ENCODE measurements at places on chromosomes 12 and 14.

- no peak for DNase-seq
Observed at GRCh38 chr12:92516277-92516600, 186.6 kb upstream of the PLEKHG7 start.

GRCh38 chr12:39792938-39793337 lies 173.3 kb upstream of the ABCD2 start:
- no peak for DNase-seq

DNA sequence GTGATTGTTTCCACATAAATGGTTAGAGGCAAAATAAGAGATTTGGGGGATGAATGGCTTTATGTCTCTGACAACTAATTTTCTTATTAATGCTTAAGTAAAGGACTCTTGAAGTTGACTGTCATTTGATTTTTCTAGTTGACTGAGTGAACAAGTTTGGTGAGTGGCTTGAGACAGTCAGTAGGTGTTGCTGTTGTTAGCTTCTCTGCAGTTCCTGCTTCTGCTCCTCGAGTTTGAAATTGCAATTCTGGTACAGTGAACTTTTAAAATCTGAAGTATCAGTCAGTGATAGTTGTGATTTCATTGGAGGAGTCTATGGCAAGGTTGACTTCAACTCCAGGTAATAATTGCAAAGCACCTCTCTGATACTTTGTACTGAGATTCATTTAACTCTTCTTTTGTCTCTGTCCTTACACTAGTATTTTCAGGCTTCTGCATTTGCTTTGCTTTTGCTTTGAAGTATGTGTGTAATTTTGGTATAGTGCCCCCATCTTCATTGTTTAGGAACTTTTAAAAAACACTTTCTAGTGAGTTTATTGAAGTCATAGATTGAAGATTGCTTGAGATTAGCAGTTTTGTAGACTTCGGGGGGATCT lies 415.5 kb downstream of the PCNX1 start:
- no peak for DNase-seq

DNA sequence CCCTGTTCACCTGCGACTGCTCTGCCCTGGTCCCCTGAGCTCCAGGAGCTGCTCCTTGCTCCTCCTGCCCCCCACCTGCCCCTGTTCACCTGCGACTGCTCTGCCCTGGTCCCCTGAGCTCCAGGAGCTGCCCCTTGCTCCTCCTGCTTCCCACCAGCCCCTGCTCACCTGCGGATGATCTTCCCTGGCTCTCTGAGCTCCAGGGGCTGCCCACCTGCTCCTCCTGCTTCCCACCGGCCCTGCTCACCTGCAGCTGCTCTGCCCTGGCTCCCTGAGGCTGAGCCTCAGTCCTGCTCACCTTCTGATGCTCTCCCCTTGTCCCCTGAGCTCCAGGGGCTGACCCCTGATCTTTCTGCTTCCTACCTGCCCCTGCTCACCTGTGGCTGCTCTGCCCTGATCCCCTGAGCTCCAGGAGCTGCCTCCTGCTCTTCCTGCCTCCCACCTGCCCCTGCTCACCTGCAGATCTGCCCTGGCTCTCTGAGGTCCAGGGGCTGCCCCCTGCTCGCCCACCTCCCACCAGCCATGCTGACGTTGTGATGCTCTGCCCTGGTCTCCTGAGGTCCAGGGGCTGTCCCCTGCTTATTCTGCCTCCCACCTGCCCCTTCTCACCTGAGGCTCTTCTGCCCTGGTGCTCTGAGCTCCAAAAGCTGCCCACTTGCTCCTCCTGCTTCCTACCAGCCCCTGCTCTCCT lies 219.2 kb downstream of the TMEM121 start:
- no peak for DNase-seq

- DNase-seq = no peak
Observed at GRCh38 chr12:64392221-64392620, 1.7 kb upstream of the C12orf56 start.

GRCh38 chr12:77131977-77132490 lies 66.7 kb upstream of the E2F7 start:
- DNase-seq = no peak

- DNase-seq = no peak
Observed at GRCh38 chr14:65252482-65253255, 150.4 kb upstream of the MAX start.

DNA sequence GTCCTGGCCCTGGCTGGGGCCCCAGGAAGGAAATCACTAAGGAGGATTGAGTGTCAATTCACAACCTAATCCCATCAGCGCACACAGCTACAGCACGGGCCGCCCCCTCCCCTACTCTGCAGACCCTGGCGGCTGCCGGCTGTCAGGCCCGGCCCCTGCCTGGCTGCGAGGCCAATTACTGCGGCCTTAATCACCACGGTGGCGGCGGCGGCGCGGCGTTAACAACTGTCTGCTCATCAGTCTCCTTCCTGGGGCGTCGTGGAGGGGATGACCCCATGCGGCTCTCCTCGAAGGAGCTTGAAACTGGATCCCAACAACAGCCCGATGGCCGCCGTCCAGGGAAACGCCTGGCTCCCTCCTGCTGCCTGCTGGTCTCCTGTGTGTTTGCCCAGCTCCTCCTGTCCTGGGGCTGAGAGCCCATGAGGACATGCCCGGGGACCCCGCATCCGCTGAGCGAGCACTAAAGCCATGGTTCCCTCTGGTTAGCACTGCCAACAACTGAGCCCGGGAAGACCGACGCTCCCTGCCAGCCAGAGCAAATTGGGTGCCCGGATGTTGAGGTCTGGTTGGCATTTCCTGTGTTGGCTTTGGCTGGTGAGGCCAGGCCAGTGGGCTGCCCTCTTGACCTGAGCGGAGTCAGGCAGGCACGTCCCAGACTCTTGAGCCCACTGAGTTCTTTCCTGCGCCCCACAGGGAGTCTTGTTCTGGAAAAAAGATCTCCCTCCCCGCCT lies 21.8 kb upstream of the EIF2B2 start:
- no peak for DNase-seq

DNA sequence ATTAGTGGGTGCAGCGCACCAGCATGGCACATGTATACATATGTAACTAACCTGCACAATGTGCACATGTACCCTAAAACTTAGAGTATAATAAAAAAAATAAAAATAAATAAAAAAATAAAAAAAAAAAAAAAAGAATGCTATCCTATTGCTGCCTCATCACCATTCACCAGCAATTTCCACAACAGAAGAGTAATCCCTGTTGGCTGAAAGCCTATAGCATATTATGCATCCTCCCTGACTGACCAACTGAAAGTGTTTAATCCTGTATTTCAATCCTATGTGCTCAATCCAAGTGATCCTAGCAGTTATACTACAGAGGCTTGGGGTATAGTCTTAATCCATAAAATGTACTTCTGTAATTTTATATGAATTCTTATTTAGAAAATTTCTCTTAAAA lies 18.5 kb downstream of the DICER1 start:
- no peak for DNase-seq

DNA sequence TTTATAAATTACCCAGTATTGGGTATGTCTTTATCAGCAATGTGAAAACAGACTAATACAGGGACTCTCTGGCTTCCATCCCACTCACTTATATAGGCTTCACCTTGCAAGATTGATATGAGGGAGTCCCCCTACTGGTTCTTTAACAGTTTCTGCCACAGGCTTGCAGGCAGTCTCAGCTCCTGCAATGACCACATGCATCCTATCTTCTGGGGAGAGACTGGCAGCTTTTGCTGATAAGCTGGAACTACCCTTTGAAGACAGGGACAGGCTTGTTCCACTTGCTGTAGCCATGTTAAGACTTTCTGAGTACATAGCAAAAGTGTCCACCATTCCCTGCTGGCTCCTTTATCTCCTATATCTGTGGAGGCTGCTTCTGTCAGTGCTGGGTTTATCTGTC lies 531.7 kb upstream of the FLRT2 start:
- no peak for DNase-seq

DNA sequence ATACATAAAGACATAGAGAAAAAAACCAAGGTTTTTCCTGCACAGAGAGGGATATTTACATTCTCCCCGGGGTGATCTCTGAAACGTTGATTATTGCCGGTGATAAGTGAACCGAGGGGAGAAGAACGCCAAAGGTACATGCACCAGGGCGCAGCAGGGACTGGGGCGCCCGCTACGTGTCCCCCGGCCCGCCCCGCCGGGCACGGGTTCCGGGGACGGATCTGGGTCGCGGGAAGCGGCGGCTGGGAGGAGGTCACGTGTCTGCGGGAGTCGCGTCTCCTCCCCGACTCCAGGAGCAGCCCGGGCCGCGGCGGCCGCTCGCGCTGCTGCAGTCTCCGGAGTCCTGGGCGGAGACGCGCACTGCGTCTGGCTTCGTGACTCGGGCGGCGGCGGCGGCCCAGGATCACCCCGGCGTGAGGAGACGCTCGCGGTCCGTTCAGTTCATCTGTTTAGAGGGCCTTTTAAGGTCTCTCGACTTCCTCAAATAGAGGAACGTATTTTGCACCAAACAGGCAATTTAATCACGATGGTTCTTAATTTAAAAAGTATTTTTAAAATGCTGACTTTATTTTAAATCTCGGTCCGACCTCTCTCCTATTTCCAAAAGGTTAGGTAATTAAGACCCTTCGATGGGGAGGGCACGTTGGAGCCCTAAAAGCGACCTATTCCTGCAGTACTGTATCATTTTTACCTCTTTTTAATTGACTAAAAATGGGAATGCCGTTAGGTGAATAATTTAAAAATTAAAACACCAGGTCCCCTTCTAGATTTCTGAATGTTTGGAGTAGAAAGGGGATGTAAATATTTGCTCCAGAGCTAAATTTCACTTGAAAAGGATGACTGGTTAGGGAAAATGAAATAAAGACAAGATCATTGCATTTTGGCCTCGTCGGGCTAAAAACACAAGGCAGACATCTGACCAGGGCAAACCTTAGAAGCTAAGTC lies 1.8 kb upstream of the BHLHE41 start:
- DNase-seq = no peak

GRCh38 chr12:50524621-50525020 lies 19.8 kb downstream of the DIP2B start:
- no peak for DNase-seq

- no peak for DNase-seq
Observed at GRCh38 chr12:83408146-83408545, 721.4 kb downstream of the TMTC2 start.

DNA sequence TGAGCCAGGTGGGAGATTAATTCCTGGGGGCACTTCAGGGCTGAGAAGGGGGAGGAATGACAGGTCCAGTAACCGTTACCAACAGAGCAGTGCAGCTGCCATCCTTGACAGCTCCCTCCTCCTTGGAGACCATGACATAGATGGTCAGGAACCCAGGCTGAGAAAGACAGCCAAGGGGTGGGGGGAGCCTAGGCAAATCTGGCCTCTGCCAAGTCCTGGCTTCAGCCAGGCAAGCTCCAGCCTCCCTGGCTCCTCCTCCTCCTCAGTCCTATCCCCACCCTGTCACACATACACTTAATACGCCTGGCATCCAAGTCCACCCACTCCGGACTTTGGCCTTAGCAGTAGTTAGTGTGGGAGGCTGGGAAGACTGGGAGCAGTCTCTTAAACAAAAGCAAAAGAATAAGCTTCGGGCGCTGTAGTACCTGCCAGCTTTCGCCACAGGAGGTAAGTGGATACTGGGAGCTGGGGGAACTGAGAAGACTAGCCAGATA lies at the start of gene RDH5:
RDH5 (plus strand) TSS at position 323 of the 494 bp plus-strand sequence. CDS start 792 bp downstream, outside the sequence.
- no peak for DNase-seq

DNA sequence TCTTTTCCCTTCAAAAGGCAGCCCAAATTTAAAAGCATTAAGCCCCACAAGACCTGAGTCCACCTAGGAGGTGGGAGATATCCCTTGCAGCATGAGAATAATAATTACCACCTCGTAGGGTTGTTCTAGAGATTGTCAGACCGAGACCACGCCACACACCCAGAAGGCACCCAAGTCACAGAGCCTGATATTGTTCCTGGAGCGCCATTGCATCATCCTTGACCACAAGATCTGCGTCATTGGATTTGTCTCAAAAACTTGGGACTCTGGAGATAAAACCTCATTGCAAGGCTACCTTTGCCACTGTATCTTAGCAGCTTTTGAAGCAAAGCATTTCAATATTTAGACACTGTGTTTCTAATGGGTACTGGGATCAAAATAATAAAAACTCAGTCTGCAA lies 29.4 kb upstream of the PPP2R5C start:
- no peak for DNase-seq

DNA sequence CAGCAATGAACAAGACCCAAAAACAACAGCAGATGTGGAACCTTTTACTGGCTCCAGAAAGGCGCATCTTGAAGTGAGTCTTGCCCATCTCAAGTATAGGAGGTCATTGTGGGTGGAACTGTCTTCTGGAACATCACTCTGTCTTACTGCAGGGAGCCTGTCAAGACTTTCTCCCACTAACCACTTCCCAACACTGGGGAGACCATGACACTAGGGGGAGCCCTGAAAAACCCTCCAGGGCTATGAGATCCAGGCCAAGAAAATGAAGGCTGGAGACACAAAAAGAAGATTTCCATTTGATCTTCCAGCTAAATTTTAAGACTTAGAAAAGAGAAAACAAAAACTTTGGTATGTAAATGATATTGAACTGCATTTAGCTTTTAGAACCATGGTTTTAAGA lies 13.5 kb upstream of the ATG14 start:
- no peak for DNase-seq

GRCh38 chr14:58138714-58139482 lies 13.1 kb downstream of the ARMH4 start:
- DNase-seq = no peak

- no peak for DNase-seq
Observed at GRCh38 chr12:42421844-42422779, 96.1 kb downstream of the PPHLN1 start.

GRCh38 chr12:91972896-91973295 lies 172.8 kb downstream of the BTG1 start:
- DNase-seq = no peak

DNA sequence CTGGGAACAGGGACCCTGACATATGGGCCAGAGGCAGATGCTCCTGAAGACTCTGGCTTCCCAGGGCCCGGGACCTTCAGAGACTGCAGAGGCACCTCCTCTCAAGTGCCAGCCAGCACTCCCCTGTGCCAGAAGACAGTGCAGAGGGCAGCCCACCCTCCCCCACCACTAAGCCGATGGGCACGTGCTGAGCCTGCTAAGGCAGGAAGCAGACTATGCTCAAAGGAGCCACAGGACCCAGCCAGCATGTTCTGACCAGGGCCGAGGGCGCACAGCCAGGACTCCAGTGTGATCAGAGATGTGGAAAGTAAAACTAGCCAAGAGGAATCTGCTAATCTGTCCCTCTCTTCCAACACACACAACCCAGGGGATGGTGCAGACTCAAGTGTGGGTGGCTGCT lies 29.8 kb downstream of the DIO3 start:
- DNase-seq = no peak

DNA sequence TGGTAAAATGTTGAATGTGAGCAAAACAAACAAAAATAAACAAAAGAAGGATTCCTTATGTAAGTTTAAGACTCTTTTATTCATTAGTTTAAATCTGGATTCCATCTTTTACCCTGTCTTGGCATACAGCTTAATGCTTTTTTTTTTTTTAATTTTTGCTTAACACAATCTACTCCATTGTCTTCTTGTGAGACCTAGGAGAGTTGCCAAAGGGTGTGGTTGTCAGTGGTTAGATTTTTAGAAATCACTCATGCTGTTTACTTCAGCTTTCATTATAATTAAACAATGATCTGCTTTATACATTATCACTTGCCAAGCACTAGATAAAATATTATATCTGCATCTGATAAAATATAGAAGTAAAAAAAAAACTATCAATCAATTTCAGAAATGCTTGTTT lies 77.7 kb upstream of the KITLG start:
- DNase-seq = no peak
